ENCODE measurements at places on chromosomes 5 and 9.

GRCh38 chr5:112192866-112193265 lies 226.2 kb downstream of the EPB41L4A start:
- no peak for DNase-seq

GRCh38 chr5:132506094-132506692 lies 15.6 kb upstream of the IRF1 start:
- DNase-seq = no peak

DNA sequence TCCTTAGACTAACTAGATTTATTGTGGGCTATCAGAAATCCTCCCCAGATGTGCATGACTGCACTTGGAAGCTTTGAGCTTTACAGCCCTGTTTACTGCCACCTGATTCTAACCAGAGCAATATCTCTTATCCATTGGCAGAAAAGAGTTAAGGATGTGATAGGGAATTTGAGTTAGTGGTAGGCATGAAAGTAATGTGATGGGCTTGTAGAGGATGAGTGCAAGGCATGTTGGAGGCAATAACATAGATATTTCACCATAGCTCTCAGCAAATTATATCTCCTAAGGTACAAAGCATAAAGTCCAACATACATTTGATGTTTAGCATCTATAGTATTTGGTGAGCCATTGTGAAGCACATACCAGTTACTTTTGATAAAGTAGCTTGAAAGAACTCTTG lies 103.8 kb downstream of the INVS start:
- DNase-seq = no peak

GRCh38 chr5:116626945-116627679 lies 52.5 kb upstream of the SEMA6A start:
- no peak for DNase-seq

GRCh38 chr9:17414986-17415385 lies 163.9 kb upstream of the SH3GL2 start:
- no peak for DNase-seq

- DNase-seq = no peak
Measured at GRCh38 chr9:27303219-27303618, 6.3 kb upstream of the EQTN start.

GRCh38 chr5:176611435-176611834 lies 1.5 kb upstream of the GPRIN1 start:
- DNase-seq = peak; percentile 87

DNA sequence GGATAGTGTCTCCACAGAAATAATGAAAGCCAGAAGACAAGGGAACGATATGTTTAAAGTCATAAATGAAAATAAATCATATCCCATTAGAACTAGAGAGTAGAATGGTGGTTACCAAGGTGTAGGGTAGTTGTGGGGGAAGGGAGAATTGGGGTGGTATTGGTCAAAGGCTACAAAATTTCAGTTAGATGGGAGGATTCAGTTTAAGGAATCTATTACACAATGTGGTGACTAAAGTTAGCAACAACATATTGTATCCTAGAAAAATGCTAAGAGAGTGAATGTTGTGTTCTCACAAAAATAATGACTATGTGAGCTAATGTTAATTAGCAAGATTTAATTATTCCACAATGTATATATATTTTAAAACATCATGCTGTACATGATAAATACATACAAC lies 27.8 kb upstream of the LARP1 start:
- DNase-seq = no peak

Data from RWPE2 (cell line).